ENCODE measurements at places on chromosomes 11 and 22.

DNA sequence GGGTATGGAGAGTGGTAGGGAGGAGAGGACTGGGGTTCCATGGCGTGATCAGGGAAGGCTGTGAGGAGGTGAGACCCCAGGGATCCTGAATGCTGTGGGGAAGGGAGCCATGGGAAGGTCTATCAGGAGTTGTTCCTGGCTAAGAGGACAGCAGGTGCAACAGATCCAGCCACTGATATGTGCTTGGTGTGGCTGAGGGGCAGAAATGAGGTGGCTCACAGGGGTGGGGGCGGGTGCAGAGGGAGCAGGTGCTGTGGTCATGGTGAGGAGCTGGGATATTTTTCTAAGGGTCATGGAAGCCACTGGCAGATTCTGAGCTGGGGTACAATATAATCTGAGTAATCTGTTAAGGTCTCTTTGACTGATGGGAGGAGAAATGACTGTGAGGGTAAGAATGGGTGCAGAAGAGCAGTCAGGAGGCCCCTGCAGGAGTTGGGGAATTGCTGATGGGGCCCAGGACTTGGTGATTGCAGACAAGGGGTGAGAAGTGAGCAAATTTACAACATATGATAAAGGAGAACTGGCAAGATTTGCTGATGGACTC, 31.3 kb upstream of the DMC1 start:
- no peak for DNase-seq

GRCh38 chr22:30038219-30038618, 42.0 kb upstream of the HORMAD2 start:
- no peak for DNase-seq

DNA sequence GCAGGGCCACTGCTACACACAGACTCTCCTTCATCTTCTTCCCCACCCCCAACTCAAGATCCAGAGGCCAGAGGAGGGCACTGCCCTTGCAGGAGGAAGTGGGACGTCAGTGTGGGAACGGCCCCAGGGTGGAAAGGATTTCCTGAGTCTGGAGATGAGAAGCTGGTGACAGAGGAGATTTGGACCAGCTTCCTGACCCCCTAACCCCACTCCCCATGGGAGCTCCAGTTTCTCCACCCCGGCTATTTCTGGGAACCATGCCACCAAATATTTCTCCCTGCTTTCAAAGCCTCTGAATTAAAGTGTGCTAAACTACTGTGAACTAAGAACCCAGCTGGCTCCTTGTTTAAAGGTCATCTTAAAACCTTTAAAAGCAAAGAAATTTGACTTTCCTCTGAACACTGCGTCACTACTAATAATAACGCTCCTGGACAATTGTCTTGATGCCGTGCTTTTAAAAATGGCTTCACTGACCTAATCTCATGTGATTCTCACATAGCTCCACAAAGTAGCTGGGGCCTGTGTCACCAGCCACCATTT, 46.6 kb downstream of the CWC15 start:
- DNase-seq, result no peak

- DNase-seq, result no peak
Observed at GRCh38 chr11:119990309-119991021, 147.4 kb downstream of the TRIM29 start.

DNA sequence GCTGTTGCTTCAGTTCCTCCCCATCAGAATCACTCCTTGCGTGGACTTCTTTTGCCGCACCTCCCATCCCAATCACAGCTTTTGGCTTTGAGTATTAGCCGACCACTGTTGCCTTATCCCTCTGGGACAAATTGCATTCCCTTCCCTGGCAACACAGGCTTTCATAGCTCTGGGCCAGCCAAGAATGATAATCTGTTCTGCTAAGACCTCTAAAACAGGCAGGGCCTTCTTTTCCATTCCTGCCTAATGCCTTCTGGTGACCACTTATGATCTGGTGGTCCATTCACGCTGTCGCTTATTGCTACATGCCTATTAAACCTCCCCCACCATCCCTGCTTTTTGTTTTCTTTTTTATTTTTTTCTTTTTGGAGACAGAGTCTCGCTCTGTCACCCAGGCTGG, 9.6 kb downstream of the SEC14L2 start:
- no peak for DNase-seq

DNA sequence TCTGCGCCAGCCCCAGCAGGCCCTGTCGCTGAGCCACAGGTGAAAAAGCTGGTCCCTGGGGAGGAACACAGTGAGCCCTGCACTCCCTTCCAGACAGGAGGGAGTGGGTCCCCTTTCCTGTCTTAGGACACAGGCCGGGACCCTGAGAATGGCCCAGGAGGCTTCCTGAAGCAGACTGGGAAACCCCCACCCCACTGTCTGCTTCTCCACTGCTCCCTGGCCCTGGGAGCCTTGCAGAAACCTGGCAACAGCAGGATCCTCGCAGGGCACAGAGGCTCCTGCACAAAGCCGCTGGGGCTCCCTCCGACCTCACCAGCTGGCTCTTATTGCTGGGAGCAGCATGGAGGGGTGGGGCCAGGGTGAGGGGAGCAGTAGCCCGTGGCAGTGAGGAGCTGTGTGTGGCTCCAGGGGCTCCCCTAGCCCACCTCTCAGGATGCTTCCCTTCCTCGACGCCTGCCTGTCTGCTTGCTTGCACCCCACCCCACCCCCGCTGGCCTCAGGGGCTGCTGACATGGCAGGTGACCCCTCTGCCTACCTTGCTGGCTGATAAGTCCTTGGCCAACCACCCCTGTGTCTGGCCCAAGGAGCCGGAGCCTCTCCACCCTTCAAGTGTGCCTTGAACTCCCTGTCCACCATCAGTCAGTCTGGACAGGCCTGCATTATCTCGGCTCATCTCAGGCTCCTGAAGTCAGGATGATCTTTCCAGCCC, 72.1 kb upstream of the KCNQ1OT1 start:
- DNase-seq, result no peak

DNA sequence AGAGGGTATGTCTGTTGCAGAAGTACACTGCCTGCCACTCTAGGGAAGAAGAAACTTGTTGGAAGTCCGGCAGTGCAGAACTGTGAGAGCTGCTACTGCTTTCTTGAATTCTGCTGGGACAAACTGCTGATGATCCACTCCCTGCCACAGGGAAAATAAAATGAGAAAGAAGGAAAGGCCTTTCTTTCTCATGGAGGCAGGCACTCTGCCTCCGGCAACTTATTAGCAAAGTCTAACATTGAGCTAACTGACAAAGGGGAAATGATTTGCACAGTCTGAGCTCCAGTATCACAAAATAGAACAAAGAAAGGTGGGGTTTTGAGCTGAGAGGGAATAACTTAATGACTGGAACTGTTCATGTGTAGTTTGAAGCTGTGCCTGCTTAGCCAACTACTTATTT, 134.6 kb downstream of the AASDHPPT start:
- DNase-seq, result no peak

DNA sequence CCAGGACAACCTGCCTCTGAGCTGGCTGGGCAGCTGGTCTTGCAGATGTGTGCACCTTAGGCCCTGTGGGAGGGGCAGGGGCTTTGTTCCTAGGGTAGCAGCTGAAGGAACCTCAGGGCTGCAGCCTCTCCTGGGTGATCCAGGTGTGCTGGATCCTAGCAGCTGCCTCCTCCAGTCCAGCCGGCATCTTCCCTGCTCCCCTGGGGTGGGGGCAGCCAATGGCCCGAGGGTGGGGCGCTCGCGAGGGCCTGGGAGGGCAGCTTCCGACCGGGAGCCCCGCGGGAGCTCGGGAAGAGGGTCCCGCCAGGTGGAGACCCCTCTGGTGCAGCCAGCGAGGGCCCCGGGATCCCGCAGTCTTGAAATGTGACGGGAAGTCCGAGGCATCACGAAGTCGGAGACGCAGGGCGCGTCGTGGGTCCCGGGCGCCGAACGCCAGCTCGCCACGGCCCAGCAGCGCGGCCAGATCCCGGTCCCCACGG, 1.7 kb downstream of the IFITM1 start:
- no peak for DNase-seq

DNA sequence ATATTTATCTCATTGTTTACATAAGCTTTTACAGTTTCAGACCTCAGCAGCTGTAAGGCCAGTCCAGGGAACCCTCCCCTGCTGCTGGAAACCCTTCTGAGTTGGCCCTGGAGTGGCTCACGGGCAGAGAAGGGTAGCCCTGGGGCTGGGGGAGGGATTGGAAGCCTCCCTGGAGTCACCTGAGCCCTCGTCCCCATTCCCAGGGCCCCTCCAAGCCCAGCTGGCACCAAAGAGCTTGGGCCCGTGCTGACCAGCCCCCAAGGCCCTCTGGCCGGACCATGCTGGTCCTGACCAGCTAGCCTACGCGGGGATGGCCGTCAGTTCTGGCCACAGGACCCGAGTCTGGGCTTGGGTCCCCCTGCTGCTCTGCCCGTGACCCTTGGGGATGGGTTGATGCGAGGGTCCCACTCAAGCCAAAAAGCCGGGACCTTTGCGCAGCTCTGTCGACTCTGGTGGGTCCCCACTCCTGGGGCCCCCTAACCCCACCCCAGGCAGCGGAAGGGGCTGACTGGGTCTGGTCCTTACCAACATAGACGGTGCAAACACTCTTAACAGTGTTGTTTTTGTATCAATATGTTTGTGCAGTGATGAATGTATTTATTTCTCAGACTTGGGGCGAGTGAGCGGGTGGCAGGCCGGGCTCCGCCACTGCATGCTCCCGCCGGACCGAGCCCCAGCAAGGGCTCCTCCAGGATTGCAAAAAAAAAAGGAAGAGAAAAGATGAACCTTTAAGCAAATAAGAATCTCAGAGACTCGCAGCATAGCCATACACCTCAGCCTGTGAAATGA, 17.5 kb upstream of the TMEM191C start:
- DNase-seq, result no peak

- no peak for DNase-seq
Observed at GRCh38 chr11:8786933-8787332, 104.3 kb downstream of the RPL27A start.
